ENCODE measurements at places on chromosomes 6 and 20.

DNA sequence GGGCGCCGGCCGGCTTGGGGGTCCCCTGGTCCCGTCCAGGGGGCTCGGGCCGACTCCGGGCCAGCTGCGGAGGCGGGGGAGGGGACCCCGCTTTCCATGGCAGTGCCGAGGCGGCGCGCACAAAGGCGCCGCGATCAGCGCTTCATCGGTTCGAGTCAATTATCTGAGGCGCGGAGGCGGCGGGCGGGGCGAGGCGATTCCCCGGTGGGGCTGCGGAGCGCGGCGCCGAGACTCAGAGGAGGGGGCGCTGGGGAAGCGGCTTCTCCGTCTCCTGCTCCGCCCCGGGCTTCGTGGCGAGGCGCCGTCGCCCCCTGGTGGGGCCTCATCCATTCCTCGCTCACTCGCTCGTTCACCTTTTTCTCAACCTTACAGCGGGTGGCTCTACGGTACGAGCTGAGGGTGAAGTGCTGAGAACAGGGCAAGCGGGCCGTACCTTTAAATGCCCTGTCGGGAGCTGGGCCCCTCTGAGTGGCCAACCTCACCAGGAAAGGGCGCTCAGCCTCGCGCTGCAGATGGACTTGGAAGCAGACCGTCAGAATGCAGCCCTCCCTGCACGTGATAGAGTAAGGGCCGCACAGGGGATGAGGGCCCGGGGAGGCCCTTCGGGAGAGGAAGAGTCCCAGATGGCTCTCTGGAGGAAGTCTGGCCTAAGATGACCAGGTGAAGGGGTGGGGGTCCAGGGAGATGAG lies 39.9 kb downstream of the SLC52A3 start:
- no peak for DNase-seq

DNA sequence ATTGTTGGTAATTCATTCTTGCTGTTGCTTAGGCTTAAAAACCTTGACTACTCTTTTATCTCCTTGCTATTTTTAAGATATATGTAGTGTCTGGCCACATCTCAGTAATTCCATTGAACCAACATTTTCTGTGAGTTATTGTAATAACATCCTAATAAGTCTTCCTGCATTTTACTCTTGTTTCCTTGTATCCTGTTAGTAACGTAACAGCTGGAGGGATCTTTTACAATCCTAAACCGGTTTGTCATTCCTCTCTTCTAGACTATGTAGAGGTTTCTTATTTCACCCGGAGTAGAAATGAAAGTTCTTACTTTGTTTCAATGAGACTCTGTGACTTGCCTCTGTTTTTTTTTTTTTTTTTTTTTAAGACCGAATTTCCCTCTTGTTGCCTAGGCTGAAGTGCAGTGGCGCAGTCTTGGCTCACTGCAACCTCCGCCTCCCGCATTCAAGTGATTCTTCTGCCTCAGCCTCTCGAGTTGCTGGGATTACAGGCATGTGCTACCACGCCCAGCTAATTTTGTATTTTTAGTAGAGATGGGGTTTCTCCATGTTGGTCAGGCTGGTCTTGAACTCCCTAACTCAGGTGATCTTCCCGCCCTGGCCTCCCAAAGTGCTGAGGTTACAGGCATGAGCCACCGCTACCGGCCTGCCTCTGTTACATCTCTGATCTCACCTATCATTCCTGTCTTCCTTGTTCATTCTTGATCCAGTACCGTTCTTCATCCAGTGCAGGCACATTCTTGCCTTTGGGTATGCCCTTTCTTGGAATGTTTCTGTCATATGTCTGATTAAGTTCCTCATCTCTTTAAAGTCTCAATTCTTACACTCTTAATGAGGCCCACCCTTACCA lies 44.7 kb downstream of the NCOA3 start:
- DNase-seq = no peak

- no peak for DNase-seq
Measured at GRCh38 chr20:23622839-23623343, 14.9 kb downstream of the CST3 start.

- DNase-seq = no peak
Measured at GRCh38 chr6:40845553-40845952, 193.5 kb downstream of the UNC5CL start.

DNA sequence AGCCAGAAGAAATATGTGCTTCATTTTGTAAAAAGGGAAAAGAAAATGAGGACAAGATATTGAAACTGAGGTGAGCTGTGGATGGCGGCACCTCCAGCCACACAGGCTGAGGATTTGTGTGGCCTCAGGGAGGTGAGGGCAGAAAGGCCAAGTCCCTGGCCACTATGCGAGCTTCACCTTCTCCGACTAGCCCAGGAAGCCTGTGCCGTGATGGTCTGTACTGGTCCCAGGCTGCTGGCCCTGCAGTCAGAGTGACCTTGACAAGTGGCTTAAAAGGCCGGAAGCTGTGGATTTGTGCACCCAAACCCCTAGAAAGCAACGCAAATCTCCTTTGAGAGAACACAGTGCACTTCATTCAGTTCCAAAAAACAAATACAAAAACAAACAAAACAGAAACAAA lies 48.1 kb downstream of the WDR27 start:
- no peak for DNase-seq

DNA sequence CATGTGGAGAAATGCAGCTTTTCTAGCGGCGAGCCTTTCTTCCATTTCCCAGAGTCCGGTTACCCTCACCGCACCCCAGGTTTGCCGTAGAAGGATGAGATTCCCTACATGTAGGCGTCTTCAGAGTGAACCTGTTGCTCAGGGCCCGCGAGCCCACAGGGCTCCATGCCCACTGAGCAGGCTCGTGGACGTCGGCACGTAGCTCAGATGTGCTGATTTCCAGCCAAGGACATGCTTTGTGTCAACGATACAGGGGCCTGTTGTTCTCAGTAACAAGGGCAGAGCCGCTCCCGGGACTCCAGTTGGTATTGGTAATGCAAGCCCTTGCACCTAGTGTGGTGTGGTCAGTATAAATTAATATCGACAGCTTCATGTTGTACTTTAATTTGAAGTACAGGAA lies 159.6 kb downstream of the MTHFD1L start:
- no peak for DNase-seq

GRCh38 chr6:109360791-109361190 lies 21.5 kb downstream of the CD164 start:
- no peak for DNase-seq

DNA sequence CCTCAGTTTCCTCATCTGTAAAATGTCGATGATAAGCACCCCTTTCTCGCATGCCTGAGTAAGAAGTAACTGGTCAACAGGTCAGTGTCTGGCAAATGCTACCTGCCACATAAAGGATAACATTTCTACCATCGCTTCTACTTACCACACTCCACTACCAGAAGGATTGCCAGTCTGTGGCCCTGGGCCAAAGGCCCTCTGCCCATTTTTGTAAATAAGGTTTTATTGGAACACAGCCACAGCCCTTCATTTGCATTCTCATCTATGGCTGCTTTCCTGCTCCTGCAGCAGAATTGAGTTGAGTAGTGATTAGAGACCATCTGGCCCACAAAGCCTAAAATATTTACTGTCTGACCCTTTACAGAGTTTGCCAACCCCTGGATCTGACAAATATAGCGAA lies 121.8 kb downstream of the TOX2 start:
- DNase-seq = no peak

DNA sequence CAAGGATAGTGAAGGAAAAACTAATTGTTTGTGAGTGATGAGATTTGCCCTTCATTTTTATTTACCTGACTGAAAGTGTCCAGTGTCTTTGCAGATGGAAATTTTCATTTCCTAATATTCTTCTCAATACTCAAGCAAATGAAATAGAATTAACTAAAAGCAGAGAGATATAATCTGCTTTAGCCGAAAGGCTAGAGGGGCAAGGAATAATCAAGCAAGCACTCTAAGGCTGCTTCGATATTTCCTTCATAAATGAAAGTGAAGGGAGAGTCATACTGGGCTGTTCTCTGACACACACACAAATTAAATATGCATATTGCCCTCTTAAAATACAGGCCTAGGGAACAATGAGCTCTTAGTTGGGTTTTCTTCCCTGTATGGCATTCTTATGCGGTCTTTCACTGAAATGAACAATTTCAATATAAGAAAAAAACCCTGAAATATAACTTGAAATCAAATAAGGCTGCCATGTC lies 47.5 kb upstream of the POPDC3 start:
- DNase-seq = no peak

DNA sequence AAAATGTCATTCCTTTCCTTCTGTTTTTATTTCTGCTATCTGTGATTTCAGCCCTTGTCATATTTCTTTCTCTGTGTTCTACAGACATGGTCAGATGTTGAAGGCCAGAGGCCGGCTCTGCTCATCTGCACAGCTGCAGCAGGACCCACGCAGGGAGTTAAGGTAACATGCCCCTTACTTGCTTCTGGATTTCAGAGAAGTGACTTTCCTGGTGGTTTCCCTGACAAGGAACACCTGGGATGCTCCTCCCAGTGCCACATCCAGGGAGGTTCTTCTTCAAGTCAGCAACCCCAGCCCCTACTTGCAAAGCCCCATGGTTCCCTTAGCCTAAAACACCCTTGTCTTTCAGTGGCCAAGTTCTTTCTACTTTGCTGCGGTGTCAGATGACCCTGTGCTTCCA lies 41.3 kb downstream of the CDH26 start:
- no peak for DNase-seq

DNA sequence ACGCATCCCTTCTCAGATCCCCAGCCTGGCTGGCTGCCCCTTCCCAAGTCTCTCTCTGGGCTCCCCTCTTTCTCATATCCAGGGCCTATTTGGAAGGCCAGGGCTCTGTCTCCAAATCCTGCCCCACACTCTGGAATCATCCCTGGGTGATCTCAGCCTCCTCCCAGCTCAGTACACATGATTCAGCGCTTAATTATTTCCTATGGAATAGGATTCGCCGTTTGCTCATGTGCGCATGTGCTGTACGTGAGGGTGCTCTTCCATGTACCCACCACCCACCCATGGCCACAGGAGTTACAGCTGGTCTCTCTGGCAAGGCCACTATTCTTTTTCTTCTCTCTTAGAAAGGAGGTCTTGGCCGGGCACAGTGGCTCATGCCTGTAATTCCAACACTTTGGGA lies 81.7 kb upstream of the FOXP4 start:
- no peak for DNase-seq

- no peak for DNase-seq
Measured at GRCh38 chr6:147341486-147341885, 137.3 kb downstream of the STXBP5 start.

GRCh38 chr20:44215125-44215524 lies 4.6 kb upstream of the OSER1 start:
- no peak for DNase-seq

GRCh38 chr6:71294121-71294523 lies 5.5 kb downstream of the OGFRL1 start:
- no peak for DNase-seq

GRCh38 chr20:56517641-56518040 lies 6.9 kb upstream of the FAM209A start:
- DNase-seq = no peak

- DNase-seq = no peak
Measured at GRCh38 chr6:163707387-163708355, 293.2 kb downstream of the QKI start.
